ENCODE measurements at places on chromosomes 5 and 9. TPM values are rescaled to one million over a fixed set of nuclear protein-coding genes. Genes with fewer than 3 reads are reported as not detected.

GRCh38 chr5:90549223-90549622 is 9.4 kb upstream of the ADGRV1 start:
- no peak for DNase-seq

- peak; percentile 99 for DNase-seq
These were observed 44.7 kb upstream of the NKD2 start for GRCh38 chr5:963673-964531.

GRCh38 chr5:4104831-4105597 is 509.4 kb downstream of the IRX1 start:
- no peak for DNase-seq

DNA sequence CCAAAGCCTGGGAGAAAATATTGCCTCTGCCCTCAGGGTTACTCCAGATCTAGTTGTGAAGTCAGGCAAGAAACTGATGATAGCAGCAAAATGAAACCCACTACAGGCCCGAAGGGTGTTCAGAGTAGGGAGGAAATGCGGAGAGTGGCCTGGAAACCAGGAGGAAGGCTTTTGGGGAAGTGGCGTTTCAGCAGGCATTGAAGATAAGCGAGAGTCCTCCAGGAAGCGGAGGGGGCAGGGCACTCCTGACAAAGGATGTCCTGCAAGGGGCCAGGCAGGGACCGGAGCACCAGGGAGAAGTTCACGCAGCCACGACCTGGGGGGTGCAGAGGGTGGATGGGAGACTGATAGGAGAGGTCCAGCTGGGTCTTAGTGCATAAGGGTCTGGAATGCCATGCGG is 7.8 kb upstream of the FOXI1 start:
- no peak for DNase-seq

- DNase-seq = no peak
These were observed 111.5 kb upstream of the BASP1 start for GRCh38 chr5:17105744-17106418.

DNA sequence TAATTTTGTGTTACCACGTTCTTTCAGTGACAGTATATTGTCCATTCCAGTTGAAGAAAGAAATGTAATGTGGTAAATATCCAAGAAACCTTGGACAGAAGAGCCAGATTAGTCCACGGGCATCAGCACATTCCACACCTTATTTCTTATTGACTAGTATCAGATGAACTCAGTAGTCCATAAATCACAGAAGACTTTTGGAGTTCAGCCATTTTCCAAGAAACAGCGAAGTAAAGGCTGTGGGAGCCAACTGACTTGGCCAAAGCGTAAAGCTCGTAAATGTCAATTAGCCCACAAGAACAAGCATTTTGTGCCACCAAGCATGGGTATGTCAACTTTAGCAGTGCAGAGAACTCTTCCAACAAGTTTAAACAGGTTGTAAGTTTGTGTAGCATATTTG is 60.2 kb upstream of the STARD4 start:
- peak; percentile 65 for DNase-seq

- DNase-seq = peak; percentile 90
These were observed 26.3 kb downstream of the SEMA5A start for GRCh38 chr5:9519537-9519936.

GRCh38 chr5:68849906-68850305 is 243.9 kb upstream of the SLC30A5 start:
- no peak for DNase-seq

DNA sequence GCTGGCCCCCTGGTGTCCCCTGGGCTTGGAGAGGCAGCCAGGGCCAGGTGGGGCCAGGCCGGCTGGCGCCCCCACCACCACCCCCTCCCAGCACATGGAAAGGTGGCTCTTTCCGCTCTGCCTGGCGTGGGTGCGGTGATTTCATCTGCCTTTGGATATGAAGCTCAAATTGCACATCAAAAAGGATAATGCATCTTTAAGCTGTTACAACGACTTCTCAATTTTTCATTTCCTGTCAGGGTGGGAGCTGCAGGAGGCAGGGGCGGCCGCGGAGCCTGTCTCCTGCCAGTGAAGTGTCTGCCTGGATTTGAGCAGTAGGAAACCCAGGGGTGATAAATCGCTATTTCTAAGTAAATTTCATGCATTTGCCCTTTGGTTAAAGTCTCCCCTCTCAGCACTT is 169.2 kb upstream of the MVB12B start:
- no peak for DNase-seq

DNA sequence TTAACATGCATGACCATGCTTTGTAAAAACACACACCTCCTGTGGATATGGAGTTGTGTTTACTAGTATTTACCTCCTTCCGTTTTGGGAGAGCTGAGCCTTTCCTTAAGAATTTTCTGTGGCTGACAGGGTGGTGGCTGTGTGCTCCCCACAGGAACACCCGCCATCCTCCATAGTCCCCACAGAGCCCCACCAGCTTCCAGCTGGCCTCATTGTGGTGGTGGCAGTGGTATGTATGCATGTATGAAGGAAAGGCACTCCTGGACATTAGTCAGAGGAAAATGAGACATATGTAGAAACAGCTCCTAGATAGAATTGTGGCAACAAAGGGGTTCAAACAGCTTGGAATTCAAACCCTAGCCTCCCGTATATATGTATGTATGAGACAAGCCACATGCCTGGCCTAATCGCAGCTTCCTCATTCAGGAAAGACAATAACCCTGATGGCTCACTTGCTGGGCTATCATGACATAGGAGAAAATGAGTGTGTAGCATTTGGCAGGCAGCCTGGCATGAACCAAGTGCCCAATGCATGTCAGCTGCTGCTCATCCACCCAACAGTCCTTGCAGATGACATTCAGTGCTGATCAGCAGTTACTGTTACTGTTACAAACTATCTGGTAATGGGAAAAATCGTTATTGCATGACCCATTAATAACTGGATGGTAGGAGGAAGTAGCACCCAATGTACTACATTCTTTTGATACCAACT is 459.7 kb downstream of the EBF1 start:
- no peak for DNase-seq

GRCh38 chr5:61632064-61632463 is 300.0 kb downstream of the ZSWIM6 start:
- no peak for DNase-seq

- DNase-seq = peak; percentile 57
These were observed 93.4 kb downstream of the KCNIP1 start for GRCh38 chr5:170597109-170597751.

DNA sequence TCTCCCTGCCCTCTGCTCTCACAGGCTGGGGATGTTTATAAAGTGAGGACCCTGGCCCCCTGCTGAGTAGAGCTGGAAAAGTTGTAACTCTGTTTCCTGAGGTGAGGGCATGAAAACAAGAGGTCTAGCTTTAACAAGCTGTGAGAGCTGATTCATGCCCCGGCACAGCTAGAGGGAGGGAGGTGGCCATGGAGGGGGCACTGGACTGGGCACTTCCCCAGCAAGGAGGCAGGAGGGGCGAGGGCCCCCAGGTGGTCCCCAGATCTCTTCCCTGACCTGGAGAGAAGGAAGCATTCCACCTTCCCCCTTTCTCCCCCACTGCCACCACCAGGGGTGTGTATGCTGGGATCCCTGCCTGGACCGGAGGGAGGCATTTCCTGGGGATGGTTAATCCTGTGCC is at the start of gene MSMP:
Gene MSMP (minus strand): TSS at position 13 of the 400 bp plus-strand sequence. CDS start 147 bp downstream, outside the sequence.
- DNase-seq = no peak

DNA sequence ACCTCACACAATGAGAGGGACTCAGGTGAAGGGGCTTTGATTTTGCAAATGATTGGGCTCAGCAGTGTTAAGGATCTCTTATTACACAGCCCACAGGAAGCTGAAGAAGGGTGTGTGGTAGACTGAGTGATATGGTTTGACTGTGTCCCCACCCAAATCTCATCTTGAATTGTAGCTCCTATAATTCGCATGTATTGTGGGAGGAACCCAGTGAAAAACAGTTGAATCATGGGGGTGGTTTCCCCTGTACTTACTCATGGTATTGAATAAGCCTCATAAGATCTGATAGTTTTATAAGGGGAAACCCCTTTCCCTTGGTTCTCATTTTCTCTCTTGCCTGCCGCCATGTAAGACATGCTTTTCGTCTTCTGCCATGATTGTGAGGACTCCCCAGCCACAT is 132.5 kb upstream of the FBXL7 start:
- no peak for DNase-seq

GRCh38 chr5:177023303-177023664 is 788 bp downstream of the ZNF346 start:
- no peak for DNase-seq

The PCDHB16 gene
- under 0.01 TPM for total RNA-seq

The F2RL2 gene
- 29.8 TPM for total RNA-seq

The ITGA2 gene
- total RNA-seq = 35.0 TPM

The SOHLH1 gene
- total RNA-seq = not detected

The DAP gene
- total RNA-seq = 43.2 TPM

The FBP2 gene
- not detected for total RNA-seq

The ANKRD34B gene
- not detected for total RNA-seq
